Activated CD8-positive, alpha-beta memory T cell treated with anti-CD3 and anti-CD28 coated beads for 4 hours (primary cell): ENCODE measurements at places on chromosomes 7 and 10.

GRCh38 chr7:64868499-64868898 is 34.6 kb upstream of the ZNF273 start:
- no peak for DNase-seq

DNA sequence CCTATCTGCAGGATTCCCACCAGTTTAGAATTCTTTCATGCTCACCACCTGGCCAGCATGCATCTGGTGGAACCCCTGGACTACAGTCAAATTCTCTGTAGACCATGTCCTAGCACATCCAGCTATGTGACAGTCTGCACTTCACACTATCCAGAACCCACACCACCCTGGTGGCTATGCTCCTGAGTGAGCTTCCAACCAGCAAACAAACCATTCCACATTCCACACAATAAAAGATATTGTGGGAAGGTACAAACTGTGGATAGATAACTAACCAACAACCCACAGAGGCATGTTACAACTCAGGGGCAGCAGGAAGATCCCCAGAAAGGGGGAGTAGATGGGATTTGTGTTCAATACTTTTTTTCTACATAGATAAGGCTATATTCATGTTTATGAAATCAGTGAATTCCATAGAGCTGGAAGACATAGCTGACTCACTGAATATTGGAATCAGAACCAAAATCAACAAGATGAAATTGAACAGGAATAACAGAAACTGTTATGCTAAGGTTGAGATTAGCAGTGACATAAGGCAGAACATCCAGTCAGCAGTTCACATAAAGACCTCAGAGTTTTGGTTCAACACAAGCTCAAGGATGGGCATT is 72.5 kb downstream of the LRRC17 start:
- DNase-seq: no peak

GRCh38 chr10:19518632-19519031 is 297.6 kb upstream of the PLXDC2 start:
- DNase-seq: no peak

- DNase-seq: no peak
Measured at GRCh38 chr10:31678139-31678536, 250.5 kb downstream of the ARHGAP12 start.

- DNase-seq: no peak
Measured at GRCh38 chr10:73044378-73045285, 52.0 kb downstream of the P4HA1 start.

GRCh38 chr7:104415700-104416099 is 87.3 kb downstream of the LHFPL3 start:
- no peak for DNase-seq

- DNase-seq: no peak
Measured at GRCh38 chr10:89206402-89207180, 526 bp downstream of the CH25H start.

GRCh38 chr7:123398921-123399320 is 135.5 kb downstream of the IQUB start:
- DNase-seq: no peak

DNA sequence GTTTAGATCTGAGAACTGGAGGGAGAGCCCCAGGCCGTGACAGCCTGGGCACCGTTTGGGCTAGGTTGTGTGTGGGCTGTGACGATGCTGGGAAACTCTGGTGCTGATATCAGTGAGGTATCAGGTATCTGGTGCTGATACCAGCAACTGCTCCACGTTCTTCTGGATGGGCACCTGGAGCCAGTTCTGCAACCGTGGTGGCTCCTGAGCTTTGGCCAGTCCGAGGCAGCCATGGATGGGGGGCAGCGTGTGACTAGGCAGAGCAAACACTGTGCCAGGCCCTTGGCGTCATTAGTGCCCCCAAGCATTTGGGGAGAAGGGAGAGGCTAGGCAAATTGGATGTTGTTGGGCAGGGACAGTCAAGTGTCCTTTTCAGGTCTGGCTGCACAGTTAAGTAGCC is 57.9 kb downstream of the ZNF467 start:
- DNase-seq: no peak

GRCh38 chr10:110355141-110355831 is 50.6 kb upstream of the SMNDC1 start:
- DNase-seq: no peak

- DNase-seq: no peak
Measured at GRCh38 chr7:78151229-78151628, 352.7 kb downstream of the PHTF2 start.

DNA sequence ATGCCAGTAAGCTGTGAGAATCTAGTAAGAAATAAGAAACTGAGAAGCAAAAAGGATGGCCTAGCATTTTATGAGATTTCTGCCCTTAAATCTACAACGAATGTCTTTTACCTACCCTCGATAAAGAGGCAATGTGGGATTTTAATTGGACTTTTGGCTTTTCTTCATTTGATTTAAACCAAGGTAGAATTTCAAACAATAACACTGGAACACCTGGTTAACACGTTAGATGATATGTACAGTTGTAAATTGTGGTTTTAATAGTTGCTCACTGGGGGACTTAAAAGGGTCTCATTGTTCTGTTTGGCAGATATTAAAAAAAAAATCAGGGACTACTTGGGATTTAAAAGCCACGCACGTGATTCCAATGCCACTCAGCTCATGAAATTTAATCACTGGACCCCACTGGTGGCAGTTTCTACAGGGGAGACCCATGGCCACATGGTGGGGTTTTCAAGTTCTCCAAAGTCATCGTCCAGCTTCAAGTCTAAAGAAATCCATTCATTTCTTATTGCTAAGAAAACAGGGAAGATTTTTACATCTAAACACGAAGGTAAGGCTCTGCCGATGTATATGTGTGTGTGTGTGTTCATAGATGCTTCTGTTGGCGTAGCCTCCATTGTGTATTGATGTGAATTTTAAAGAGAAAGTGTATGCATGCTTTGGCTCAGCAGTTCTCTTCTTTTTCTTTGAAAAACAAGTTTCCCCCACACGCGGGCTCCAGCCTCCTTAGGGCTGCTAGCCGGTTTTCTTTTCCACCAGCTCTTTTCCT is 588.6 kb upstream of the MKI67 start:
- no peak for DNase-seq

GRCh38 chr7:69012149-69012548 is 586.1 kb upstream of the AUTS2 start:
- no peak for DNase-seq

GRCh38 chr10:103890194-103890658 is 27.8 kb downstream of the STN1 start:
- no peak for DNase-seq

- no peak for DNase-seq
Measured at GRCh38 chr10:71434760-71435394, 38.2 kb downstream of the CDH23 start.

DNA sequence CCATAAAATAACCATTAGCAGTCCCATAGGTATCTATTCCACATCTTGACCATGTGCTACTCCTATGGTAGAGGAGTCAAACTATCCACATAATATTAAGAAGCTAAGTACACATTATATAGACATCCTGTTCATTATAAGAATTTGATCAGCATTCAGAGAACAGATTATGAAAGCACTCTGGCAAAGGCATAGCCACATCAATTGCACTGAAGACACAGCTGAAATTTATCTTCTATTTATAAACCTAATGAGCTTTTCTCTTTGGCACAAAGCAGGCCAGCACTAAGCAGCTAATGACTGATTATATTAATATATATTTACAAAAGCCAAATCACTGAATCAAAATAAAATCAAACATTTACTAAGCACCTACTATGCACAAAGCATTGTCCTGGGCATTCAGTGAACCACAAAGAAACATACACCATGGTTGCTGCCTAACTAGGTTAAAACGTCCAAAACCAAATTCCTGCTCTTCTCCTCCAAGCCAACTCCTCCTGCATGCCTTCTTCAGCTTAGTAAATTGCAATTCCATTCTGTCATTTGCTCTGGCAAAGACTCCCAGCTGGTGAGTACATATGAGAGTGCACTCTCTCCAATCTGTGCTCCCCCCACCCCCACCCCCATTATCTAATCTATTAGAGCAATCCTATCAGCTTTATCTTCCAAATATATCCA is 122.6 kb upstream of the ASAH2 start:
- no peak for DNase-seq

GRCh38 chr7:102823390-102824119 is 74.8 kb downstream of the FAM185A start:
- no peak for DNase-seq

DNA sequence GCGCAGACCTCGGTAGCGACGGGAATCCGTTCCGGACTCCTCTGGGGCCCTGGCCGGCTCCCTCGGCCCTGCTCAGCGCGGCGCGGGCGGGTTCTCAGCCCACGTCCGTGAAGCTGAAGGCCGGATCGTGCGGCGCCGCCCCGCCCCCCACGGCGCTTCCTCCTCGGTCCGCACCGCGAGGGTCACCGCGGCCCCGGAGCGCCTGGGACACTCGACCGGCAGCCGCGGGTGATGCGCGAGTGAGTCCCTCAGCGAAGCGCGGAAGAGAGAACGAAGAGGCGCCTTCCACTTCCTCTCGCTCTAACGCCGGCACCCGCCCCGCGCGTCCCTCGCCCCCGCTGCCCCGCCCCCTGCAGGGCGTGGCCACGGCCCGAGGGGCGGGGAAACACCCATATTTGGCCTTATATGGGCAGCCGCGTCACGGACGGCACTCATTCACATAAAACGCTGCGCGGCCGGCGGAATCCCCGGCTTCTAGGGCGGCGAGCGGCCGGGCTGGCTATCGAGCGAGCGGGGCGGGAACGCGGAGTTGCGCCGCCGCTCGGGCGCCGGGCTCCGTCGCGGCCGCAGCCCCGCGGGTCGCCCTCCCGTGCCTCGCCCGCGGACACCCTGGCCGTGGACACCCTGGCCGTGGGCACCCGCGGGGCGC is at the start of gene DUSP5:
TSS of gene DUSP5 (plus strand) at position 470 of the 649 bp plus-strand sequence. CDS start 215 bp downstream, outside the sequence.
- DNase-seq: peak; percentile 90

- DNase-seq: no peak
Measured at GRCh38 chr7:54187886-54188685, 354.1 kb upstream of the VSTM2A start.

GRCh38 chr10:17805921-17806577 is 3.1 kb upstream of the MRC1 start:
- DNase-seq: no peak

- peak; percentile 2 for DNase-seq
Measured at GRCh38 chr7:7944619-7945282, 23.8 kb upstream of the GLCCI1 start.

DNA sequence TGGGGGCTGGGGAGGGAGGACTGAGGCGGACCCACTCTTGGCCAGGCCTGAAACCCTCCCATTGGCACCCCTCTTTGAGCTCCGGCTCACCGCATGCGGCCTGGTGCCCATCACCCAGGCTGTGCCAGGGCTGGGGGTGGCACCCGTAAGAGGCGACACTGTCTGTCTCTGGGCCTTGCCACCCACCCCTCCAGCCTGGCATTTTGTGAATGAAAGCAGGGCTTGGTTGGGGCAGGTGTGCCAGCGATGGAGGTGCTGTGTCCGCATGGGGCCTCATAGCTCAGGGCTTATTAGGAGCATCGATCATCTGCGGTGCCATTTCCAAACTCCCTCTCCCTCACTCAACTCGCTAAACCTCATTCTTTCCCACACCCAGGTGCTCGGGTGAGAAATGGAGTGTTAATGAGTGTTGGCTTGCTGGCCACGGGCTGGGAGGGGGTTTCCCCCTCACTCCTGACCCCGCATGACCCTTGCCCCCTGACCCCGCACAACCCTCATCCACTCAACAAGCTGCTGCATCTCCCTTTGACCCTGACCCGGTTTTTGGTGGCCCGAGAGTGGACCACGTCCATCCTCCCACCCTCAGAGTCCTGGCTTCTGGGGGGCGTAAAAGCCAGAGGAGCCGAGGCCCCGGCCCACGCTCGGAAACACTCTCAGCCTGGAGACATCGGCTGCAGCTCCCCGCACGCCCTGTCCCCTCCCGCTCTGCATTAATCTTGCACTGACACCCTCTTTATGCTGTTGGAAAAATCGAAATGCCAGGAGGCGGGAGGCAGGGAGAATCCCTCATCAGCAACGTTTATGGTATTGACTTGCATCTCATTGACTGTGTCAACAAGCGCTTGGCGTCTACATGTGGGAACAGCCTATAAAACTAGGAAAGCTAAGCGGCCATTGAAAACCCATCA is 161.2 kb downstream of the DNAJB6 start:
- no peak for DNase-seq

DNA sequence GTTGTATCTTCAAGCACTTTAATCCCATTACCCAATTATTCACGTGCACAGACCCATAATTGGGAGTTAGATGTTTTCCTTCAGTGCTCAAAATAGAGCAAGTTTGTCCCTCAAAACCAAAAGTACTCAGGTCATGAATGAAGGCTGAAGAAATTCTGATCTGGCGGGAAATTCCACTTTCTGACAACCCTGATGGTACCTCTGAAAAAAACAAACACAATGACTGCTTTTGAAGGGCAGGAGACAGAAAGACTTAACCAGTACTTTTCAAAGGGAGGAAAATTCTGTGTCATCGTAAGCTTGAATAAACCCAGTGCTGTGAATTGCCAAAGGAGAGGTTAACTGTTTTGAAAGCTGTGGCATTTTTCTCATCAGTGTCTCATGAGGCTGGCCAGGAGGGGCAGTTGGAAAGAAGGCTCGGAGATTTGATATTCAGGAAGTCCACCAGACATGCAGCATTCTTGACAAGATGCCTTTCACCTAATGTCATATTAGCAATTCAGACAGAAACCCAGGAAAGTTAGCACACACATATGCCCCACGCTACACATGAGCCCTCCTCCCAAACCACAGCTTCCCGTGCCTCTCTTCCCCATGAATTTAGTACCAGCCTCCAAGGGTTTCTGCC is 347.0 kb downstream of the KCNMA1 start:
- DNase-seq: no peak

GRCh38 chr10:115572740-115573455 is 479.7 kb downstream of the ATRNL1 start:
- DNase-seq: no peak

DNA sequence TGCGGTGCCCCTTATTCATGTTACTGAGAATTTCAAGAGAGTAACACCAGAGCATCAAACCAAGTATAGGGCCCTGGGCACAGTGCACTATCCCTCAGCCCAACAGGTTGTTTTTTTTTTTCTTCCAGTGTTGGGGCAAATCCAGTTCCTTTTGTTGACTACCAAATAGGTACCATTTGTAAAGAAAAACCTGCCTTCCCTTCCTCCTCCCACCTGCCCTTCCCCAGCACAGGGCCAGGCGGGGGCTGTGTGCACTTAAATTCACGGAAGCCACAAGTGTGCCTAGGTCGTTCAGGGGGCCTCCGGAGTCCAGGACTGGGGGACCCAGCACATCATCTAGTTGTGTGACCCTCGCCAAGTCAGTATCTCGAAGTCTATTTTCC is 595 bp upstream of the SFXN4 start:
- DNase-seq: no peak

DNA sequence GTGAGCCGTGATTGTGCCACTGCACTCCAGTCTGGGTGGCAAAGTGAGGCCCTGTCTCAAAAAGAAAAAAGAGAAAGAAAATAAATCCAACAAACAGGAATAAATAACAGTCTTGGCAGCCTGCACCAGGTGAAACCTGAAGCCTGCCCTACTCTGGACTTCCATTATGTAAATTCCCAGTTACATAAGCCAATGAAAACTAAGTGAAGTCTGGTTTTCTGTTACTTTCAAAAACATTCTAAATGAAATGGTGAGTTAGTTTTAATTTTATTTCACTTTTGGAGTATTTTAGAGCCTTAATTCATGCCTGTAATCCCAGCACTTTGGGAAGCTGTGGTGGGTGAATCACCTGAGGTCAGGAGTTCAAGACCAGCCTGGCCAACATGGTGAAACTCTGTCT is 22.5 kb upstream of the HIBADH start:
- DNase-seq: no peak
